ENCODE measurements at places on chromosomes 4 and X.

GRCh38 chrX:8851231-8851886 lies 50.2 kb upstream of the FAM9A start:
- DNase-seq, result no peak

DNA sequence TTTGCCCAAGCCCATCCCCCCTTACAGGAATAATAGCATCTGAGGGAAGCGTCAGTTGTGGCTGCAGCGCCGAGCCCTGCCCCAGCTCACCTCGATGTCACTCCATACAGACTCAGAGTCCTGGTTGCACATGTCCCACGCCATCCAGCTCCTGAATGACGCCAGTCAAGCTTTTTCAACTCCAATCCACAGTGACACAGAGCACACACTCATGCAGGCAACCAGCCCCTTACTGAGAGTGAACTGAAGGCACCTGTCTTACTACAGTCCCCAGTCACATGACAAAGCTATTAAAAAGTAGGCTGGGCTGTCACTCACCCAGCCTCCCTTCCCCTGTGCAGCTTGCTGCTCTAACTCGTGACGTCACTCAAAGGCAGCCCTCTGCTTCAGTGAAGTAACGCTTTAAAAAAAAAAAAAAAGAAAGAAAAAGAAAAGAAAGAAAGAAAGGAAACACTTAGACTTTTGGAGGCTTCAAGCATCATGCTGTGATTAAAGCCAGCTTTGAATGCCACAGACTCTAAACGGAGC lies at the start of gene PPARGC1A:
Gene PPARGC1A (minus strand): TSS at position 234 of the 528 bp plus-strand sequence. CDS start 90 bp downstream, at position 144.
- no peak for DNase-seq

DNA sequence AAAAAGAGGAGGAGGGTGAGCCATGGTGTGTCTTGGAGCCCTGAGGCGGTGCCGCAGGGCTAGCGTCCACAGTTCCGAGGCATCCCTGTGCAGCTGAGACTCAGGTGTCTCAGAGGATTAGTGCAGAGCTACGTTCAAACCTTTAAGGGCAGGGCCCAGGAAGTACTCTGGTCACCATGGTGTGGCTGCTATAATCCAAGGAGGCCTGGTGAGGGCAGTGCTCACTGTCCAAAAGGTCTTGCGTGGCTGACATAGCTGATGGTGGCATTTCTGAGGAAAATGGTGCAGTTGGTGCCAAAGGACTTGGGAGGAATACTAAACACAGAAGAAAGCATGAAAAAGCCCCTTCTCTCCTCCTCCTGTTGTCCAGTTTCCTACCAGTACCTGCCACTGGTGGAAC lies 146.9 kb downstream of the DCHS2 start:
- DNase-seq, result no peak

DNA sequence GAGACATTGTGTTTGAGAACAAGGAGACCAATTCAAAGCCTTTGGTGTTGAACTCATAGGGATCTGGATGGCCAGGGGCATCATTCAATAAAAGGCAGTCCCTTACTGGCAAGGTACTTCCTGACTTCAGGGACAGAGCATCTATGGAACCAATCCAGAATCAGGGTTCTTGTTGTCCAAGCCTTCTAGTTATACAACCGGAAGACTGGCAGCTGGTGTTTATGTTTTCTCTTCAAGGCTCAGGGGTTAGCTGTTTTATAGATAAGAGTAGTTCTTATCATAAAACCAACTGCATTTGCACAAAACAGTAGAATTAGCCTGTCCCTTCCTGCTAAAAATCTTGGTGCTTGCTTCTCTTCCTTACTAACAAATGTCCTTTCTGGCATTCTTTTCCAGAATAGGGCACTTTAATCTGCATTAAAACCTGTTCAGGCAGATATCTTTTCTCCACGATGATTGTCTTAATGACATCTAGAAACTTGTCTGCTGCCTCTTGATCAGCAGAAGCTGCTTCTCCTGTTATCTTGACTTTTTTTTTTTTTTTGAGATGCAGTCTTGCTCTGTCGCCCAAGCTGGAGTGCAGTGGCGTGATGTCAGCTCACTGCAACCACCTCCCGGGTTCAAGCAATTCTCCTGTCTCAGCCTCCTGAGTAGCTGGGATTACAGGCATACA lies 38.4 kb upstream of the ARHGEF6 start:
- DNase-seq, result no peak

GRCh38 chrX:40300286-40300890 lies 202.6 kb upstream of the BCOR start:
- DNase-seq, result no peak
